ENCODE measurements at places on chromosomes 3 and 15. TPM values are rescaled to one million over a fixed set of nuclear protein-coding genes. Genes with fewer than 3 reads are reported as not detected.
A peak's percentile ranks its signal among the peaks of the same experiment; 100 is the strongest.

HSPBAP1 gene
- 20.4 TPM for total RNA-seq

MST1R gene
- total RNA-seq, result 62.2 TPM

DNA sequence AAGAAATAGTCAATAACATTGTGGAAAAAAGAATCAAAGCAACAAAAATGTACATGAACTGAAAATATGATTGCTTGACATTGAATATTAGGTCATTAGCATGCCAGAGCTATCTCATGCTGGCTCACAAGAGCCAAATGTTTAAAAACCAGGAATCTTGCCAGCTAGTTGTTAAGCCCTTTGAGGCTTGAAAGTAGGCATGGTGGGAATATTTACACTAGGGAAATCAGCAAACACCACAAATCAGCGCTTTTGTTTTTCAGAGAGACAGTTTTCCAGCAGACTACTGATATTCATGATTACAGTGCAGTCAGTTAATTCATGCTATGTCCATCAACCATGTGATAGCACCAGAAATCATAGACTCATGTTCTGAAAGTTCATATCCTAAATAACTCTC is 144.8 kb downstream of the ARPP21 start:
- no peak for DNase-seq

GRCh38 chr3:43970920-43971319 is 270.8 kb upstream of the TOPAZ1 start:
- DNase-seq, result no peak

GRCh38 chr3:140629357-140630137 is 48.3 kb upstream of the TRIM42 start:
- peak; percentile 91 for DNase-seq

GRCh38 chr3:108389372-108389771 is 93.0 kb downstream of the HHLA2 start:
- DNase-seq, result no peak

GRCh38 chr3:17430582-17430981 is 311.8 kb downstream of the TBC1D5 start:
- DNase-seq, result no peak
